RCC 7860 (cell line): ENCODE measurements at places on chromosomes 12 and 14.

GRCh38 chr14:68471029-68471963 lies 321.6 kb downstream of the ZFP36L1 start:
- DNase-seq: no peak

GRCh38 chr12:32146074-32146873 lies 39.6 kb downstream of the BICD1 start:
- no peak for DNase-seq

- DNase-seq: no peak
Measured at GRCh38 chr14:79580414-79580813, 630.9 kb downstream of the DIO2 start.

- no peak for DNase-seq
Measured at GRCh38 chr14:50977863-50978528, 33.7 kb upstream of the PYGL start.

DNA sequence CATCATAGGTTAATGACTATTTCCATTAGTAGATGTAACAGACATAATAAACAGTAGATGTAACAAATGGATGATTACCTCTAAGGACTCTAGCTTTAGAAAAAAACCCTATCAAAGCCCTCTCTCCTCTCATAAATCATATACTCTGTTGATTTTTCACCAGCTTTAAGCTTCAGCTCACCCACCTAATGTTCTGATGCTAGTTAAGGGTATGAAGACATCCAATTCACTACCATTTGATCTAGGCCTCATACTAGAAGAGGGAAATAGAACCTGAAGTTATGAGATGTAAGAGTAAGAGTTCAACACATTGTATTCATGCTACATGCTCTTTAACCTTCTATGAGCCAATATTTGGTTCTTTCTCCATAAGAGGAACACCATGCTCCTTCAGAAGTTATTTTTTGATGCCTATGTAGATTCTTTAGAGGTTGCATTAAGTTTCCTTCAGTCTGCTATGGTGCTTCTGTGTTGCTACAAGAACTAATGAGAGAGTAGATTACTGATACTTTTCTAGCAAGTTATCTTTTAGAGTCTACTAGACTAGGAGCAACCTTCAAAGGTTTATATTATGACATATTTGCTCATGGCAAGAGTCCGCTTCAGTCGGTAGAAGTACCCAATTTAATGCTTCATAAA lies 16.0 kb downstream of the A2M start:
- no peak for DNase-seq

DNA sequence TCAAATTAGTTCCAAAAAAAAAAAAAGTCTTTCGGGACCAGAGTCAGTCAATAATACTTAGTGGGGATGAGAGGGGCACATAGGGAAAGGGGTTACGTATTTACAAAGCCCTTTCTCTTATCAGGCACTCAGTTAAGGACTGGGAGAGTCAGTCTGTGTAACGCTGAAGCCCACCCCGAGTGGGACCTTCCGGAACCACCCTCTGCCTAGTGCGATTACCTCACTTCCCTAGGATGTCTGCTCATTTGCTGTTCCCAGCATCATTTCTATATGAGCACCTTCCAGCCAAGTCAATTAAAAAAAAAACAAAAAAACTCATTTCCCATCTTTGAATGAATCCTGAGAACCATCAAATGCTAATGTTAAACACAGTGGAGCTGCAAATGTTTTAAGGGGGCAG lies 76.9 kb downstream of the BMP4 start:
- no peak for DNase-seq

DNA sequence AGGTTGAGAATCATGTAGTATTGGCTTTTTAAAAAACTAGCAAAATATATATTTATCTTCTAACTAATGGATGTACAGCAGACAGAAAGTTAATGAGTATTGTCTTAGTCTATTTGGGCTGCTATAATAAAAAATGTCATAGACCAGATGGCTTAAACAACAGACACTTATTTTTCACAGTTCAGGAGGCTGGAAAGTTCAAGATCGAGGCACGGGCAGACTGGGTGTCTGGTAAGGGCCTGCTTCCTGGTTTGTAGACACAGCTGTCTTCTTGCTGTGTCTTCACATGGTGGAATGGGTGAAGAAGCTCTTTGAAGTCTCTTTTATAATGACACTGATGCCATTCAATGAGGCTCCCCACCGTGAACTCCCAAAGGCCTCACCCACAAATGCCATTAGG lies 70.1 kb upstream of the KRR1 start:
- no peak for DNase-seq

DNA sequence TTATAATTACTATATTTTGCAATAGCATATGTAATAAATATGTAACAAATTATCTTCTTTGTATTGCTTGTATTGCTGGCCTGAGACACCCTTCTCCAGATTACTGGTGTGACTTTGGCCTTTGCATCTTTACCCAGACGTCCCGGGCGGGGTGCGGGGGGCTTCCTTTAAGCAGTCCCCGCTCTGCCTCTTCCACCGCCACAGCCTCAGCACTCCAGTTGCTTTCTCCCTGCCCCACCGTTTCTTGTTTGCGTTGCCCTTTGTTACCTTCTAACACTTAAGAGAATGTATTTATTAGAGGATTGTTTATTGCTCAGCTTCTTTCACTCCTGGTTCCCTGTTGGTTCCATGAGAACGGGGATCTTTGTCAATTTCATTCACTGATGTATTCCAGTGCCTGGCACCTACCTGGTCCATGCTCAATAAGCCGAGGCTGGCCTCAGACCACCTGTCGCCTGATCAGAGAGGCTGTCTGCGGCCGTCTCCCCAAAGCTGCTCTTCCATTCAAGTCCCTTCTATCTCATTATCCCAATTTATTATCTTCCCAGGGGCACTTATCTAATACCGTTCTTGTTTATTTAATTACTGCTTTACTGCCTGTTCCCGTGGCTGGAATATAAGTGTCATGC lies 100.5 kb upstream of the RFLNA start:
- no peak for DNase-seq

DNA sequence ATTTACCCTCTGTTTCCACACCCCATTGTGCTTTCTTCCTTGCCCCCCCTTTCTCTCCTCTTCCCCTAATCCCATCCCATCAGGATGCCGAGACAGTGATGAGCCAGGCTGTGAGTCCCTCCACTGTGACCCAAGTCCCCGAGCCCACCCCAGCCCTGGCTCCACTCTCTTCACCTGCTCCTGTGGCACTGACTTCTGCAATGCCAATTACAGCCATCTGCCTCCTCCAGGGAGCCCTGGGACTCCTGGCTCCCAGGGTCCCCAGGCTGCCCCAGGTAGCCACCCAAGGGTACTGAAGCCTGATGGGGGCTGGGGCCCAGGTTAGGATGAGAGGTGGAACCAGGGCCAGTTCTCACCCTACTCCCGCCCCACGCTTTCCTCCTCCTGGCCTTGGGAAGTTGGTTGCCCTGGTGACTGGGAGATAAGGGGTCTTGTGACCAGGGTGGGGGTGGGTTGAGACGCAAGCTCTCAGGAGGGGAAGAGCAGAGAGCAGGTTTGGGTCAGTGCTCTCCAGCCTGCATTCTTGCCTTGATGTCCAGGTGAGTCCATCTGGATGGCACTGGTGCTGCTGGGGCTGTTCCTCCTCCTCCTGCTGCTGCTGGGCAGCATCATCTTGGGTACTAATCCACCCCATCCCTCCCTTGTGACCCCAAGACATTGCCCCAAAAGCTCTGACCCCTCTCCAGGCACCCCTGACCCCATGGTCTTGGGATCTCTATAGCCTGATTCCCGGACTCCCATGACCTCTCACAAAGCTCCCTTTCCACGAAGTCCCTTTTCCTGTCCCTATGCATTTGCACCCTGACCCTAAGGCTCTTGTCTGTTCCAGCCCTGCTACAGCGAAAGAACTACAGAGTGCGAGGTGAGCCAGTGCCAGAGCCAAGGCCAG lies 1.2 kb downstream of the AMHR2 start:
- DNase-seq: no peak

DNA sequence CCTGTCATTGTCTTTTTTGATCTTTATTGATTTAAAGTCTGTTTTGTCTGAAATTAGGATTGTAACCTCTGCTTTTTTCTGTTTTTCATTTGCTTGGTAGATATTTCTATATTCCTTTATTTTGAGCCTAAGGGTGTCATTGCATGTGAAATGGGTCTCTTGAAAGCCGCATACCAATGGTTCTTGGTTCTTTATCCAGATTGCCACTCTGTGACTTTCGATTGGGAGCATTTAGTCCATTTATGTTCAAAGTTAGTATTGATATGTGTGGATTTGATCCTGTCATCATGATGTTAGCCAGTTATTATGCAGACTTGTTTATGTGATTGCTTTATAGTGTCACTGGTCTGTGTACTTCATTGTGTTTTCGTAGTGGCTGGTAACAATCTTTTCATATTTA lies 29.8 kb upstream of the PLBD1 start:
- no peak for DNase-seq

DNA sequence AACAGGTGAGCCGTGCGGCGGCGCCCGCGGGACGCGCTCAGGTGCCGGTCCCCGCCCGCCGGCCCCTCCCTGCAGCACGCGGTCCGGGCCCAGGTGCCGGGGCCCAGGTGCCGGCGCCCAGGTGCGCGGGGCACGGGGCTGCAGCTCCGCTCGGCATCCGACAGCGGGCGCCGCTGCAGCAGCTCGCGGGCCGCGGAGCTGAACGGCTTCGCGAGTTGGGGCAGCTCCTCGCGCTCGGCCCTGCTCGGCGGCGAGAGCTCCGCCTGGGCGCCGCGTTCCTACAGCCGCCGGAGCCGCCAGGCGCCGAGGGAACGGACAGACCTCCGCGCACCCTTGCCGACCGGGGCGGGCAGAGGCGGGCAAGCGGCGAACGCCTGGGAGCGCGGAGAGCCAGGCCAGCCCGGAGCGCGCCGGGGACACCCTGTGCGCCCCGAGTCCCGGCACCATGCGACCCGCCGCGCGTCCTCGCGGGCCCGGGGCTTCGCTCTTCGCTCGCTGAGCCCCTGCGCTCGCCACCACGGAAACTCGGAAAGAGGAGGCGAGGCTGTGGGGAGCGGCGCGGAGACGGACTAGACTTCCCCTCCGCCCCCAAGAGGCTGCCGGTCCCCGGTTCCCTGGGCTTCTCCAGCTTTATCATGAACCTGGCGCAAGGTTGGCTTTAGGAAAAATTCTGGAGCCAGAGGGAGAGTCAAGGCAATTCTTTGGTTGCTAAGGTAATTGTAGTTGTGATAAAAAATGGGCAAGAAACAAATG lies at the start of gene RGS6:
RGS6 (plus strand) TSS at position 201 of the 753 bp plus-strand sequence.
- no peak for DNase-seq

- no peak for DNase-seq
Measured at GRCh38 chr12:18436170-18436569, 174.9 kb downstream of the PIK3C2G start.

GRCh38 chr12:3732901-3733300 lies 20.0 kb downstream of the CRACR2A start:
- no peak for DNase-seq

GRCh38 chr12:92133795-92134637 lies 11.6 kb downstream of the BTG1 start:
- DNase-seq: no peak

- no peak for DNase-seq
Measured at GRCh38 chr12:49482095-49483051, 56.5 kb upstream of the KCNH3 start.
